Activated T-helper 1 cell treated with anti-CD3 and anti-CD28 coated beads, Interleukin-12 subunit alpha, Interleukin-12 subunit beta, Interleukin-2, Interleukin-4 antibody, amounts not matched to agents 30 ng/mL and 10 ng/mL and 1 ng/mL, durations not matched to agents 14 hours and 24 hours and 36 hours (primary cell): ENCODE measurements at places on chromosomes 1 and 21. TPM values are rescaled to one million over a fixed set of nuclear protein-coding genes. Genes with fewer than 3 reads are reported as not detected.

DNA sequence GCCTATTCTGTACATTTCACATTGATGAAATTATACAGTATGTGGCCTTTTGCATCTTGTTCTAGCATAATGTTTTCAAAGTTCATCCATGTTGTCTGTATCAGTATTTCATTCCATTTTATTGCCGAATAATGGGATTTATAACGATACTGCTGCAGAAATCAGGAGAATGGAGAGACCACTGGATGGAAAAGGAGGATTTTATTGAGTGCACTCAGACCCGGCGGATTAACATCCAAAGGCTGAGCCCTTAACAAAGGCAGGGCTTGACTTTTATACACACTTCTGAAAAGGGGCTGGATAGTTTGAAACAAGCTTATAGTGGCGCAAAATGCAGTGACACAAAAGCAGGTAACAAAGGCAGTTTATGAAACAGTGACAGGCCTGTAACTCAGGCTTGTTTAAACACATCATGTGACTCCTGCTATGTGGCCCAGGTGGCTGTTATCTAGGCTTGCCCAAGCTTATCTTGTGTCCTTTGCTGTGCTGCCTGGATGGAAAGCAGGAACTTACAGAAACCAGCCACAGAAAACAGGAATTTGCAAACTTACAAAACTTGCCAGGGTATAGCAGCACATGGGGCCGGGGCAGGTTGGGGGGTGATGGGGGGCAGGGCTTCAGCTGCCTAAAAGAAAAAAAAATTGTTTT, 32.8 kb upstream of the KCNJ15 start:
- DNase-seq: no peak
- H3K4me3 ChIP-seq: no peak overlapping the region
- H3K27me3 ChIP-seq: peaks cover 1% of the 10 kb centered on the region
- peaks cover 5% of the 10 kb centered on the region for H3K36me3 ChIP-seq

Gene WNT2B
- total RNA-seq: 0.05 and 0.10 TPM in 2 replicates

Gene LCE6A
- not detected in 2 replicates for total RNA-seq

GRCh38 chr1:210418863-210419650, 90.4 kb downstream of the HHAT start:
- H3K27ac ChIP-seq: no peak overlapping the region
- peaks cover 11% of the 10 kb centered on the region for H3K27me3 ChIP-seq
- H3K4me1 ChIP-seq: no peaks in the 10 kb centered on the region
- DNase-seq: no peak
- no peaks in the 10 kb centered on the region for H3K36me3 ChIP-seq

DNA sequence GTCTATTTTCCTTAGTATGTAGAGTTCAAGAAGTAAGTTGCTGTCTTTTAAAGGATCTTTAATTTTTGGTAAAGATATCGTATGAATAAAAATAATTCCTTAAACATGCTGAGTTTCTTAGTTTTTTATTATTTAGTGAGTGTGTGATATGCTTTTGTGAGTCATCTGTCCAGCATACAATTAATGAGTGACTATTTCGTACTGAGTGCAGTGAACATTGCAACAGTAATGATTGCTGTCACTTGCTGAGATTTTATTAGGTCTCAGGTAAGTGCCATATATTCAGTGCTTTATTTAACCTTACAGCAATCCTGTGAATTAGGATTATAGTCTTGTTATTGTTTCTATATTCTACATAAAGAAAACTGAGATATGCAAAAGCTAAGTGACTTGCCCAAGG, 22.6 kb downstream of the MIGA1 start:
- no peak overlapping the region for H3K4me3 ChIP-seq
- no peak for DNase-seq
- no peak overlapping the region for H3K27ac ChIP-seq
- H3K36me3 ChIP-seq: peaks cover 17% of the 10 kb centered on the region
- no peaks in the 10 kb centered on the region for H3K4me1 ChIP-seq
- no peaks in the 10 kb centered on the region for H3K27me3 ChIP-seq

- H3K4me3 ChIP-seq: no peak overlapping the region
- H3K27me3 ChIP-seq: no peaks in the 10 kb centered on the region
- no peak for DNase-seq
Measured at GRCh38 chr1:180800945-180801344, 111.8 kb upstream of the KIAA1614 start.

DNA sequence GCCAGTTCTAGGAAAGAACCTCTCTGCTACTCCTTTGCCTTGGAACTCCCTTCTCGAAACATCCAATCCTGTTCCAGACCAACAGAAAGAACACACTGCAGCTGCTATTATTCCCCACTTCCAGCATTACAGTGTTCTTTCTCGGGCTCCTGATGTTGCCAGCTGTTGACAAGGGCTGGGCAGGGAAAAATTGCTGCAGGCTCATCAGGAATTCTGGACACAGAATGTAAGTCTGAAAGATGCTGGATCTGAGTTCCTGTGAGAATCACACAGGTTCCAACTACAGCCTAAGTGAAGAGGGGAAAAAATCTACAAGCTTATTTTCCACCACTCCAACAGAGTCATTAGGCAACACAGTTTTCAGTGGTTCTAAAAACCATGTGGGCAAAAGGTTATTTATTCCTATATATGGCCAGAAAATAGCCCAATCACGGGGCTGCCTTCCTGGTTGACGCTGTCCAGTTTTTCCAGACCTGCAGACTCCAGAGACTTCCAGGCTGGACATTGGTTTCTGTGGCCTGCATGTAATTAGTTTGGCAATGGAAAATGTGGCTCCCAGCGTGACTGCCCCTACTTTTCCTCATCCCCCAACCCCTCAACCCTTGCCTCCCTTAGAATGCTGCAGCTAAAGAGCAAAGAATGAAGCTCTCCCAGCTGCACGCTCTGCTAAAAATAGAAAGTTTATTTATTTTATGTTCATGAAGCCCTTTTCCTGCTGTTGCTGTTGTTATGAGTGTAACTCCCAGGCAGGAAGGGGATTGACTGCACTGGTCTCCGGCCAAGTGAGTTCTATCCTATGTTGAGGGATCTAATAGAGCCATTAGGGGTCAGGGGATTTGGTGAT, 8.3 kb upstream of the KIAA0040 start:
- no peak for DNase-seq
- peaks cover 27% of the 10 kb centered on the region for H3K4me1 ChIP-seq
- no peak overlapping the region for H3K4me3 ChIP-seq
- no peak overlapping the region for H3K27ac ChIP-seq

Gene SFN
- 0.47 and 0.78 TPM in 2 replicates for total RNA-seq

GRCh38 chr1:89673251-89673650, 40.3 kb downstream of the LRRC8C start:
- H3K27me3 ChIP-seq: no peaks in the 10 kb centered on the region
- peak overlapping the region; percentile 57 for H3K27ac ChIP-seq
- peaks cover 89% of the 10 kb centered on the region for H3K4me1 ChIP-seq
- DNase-seq: no peak
- H3K4me3 ChIP-seq: no peak overlapping the region
- peaks cover 45% of the 10 kb centered on the region for H3K36me3 ChIP-seq

DNA sequence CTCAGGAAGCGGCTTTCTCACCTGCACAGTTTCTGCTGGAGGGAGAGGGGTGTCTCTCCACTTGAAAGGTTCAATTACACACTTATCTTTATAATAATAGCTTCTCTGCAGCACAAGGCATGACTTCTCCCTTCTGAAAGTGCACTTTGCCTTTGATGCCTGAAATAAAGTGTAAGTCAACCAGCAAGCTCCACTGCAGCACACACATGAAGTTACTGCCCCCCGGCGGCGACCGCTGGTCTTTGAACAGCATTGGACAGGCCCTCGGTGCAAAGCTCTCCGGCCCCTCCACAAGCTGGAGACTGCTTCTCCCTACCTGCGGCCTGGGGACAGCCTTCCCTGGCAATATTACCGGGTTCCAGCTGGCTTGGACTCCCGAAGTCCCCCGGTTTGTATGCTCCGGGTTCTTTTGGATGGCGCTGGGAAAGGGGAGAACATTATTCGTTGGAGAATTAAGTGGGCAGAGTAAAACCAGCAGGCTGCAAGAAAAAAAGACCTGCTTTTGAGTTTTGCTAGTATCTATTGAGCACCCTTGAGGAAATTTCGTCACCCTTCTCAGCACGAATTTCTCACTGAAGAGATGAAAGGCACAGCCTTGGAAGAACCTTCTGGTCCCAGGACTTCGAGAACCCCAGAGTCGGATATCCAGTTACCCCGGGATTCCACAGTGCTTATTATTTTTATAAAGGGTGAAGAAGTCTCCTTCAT, 11.8 kb downstream of the RCAN1 start:
- peaks cover 5% of the 10 kb centered on the region for H3K27me3 ChIP-seq
- H3K4me3 ChIP-seq: no peak overlapping the region
- H3K36me3 ChIP-seq: no peaks in the 10 kb centered on the region
- H3K27ac ChIP-seq: no peak overlapping the region

- H3K4me1 ChIP-seq: peaks cover 28% of the 10 kb centered on the region
- H3K27me3 ChIP-seq: peaks cover 8% of the 10 kb centered on the region
- H3K27ac ChIP-seq: peak overlapping the region; percentile 31
- no peaks in the 10 kb centered on the region for H3K36me3 ChIP-seq
- peak; percentile 5 for DNase-seq
- H3K4me3 ChIP-seq: no peak overlapping the region
Measured at GRCh38 chr1:39105841-39106765, 80.0 kb downstream of the NDUFS5 start.

DNA sequence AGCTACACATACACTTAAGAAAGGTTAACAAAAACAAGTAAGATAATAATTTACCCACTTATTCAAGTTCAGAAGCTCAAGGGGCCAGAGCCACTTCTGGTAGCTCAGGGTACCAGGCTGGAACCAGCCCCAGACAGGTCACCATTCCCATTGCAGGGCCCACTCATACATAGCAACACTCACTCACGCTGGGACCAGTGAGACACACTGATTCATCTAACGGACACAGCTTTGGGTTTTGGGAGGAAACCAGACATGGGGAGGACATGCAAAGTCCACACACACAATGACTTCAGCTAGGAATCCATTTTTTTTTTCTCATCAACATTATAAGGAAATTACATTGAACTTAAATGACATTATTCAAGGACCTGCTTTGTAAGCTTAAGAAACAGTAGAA, 169.1 kb downstream of the ZC3H11B start:
- no peak overlapping the region for H3K27ac ChIP-seq
- H3K4me1 ChIP-seq: no peaks in the 10 kb centered on the region
- H3K27me3 ChIP-seq: no peaks in the 10 kb centered on the region
- H3K36me3 ChIP-seq: no peaks in the 10 kb centered on the region
- no peak overlapping the region for H3K4me3 ChIP-seq

DNA sequence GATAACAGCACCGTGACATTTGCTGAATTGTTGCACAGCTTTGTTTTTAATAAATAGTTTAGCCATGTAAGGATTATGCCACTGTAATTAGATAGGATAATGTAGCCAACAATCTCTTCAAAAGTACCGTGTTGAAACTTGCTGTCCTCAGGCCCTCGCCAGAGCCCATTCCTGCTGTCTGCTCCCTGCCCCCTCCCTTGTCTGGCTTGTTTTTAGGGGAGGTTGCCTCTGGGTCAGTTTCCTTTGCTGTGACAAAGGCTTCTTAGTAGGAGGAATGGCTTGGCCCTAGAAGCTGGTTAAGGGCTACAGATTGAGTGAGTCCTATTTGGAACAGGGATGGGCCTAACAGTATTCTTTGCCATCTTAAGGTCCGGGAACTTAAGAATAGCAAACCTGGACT, 107.9 kb downstream of the LMO4 start:
- no peak overlapping the region for H3K4me3 ChIP-seq
- peaks cover 10% of the 10 kb centered on the region for H3K27me3 ChIP-seq
- no peak overlapping the region for H3K27ac ChIP-seq
- H3K4me1 ChIP-seq: peaks cover 11% of the 10 kb centered on the region
- H3K36me3 ChIP-seq: no peaks in the 10 kb centered on the region

GRCh38 chr1:1199961-1200875, 6.2 kb downstream of the TNFRSF18 start:
- DNase-seq: no peak
- H3K36me3 ChIP-seq: peaks cover 17% of the 10 kb centered on the region
- peaks cover 6% of the 10 kb centered on the region for H3K4me1 ChIP-seq
- H3K27ac ChIP-seq: peak overlapping the region; percentile 89
- H3K27me3 ChIP-seq: no peaks in the 10 kb centered on the region
- H3K4me3 ChIP-seq: peak overlapping the region; percentile 68

GRCh38 chr1:213728593-213729536, 258.9 kb upstream of the PROX1 start:
- no peaks in the 10 kb centered on the region for H3K36me3 ChIP-seq
- no peak overlapping the region for H3K4me3 ChIP-seq
- H3K27me3 ChIP-seq: peaks cover 2% of the 10 kb centered on the region
- H3K4me1 ChIP-seq: no peaks in the 10 kb centered on the region
- H3K27ac ChIP-seq: no peak overlapping the region

GRCh38 chr1:76607717-76608116, 259.6 kb upstream of the ST6GALNAC5 start:
- H3K36me3 ChIP-seq: no peaks in the 10 kb centered on the region
- no peaks in the 10 kb centered on the region for H3K4me1 ChIP-seq
- H3K27ac ChIP-seq: no peak overlapping the region
- peaks cover 4% of the 10 kb centered on the region for H3K27me3 ChIP-seq

DNA sequence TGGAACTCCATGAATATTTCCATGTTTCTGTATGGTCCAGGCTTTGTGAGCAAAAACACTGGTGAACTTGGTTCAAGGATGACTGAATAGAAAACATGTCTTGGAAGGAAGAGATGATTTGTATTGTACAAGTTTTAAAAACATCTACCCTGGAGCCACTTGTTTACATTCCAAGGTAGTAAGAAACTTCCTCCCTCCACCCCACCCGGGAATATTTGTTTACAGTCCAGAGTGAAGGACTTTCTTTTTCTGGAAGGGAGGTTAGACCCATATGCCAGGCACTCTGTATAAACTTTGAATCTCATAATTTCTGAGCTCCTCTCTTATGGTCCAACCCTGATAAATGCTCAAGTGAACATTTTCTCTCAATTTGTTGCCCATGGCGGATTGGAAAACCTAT, 323.3 kb upstream of the LYPLAL1 start:
- H3K27me3 ChIP-seq: no peaks in the 10 kb centered on the region
- DNase-seq: no peak
- H3K4me1 ChIP-seq: no peaks in the 10 kb centered on the region
- H3K4me3 ChIP-seq: no peak overlapping the region

DNA sequence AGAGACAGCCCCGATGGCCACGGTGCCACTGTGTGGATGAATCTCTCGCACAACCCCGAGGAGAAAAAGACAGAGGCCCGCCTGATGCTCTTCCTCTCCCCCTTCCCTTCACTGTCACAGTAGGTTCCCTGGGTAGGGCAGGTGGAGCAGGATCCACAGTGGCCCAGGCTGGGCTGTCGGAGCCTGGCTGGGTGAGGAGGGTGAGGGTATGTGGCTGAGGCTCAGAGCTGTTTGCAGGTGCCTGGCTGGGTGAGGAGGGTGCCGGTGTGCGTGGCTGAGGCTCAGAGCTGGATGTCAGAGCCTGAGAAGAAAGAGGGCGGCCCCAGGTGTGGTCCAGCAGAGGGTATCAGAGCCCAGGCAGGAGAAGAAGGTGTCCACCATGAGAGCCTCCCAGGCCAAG, 2.7 kb downstream of the CFAP74 start:
- H3K36me3 ChIP-seq: no peaks in the 10 kb centered on the region
- no peak overlapping the region for H3K4me3 ChIP-seq
- H3K4me1 ChIP-seq: peaks cover 6% of the 10 kb centered on the region
- no peak for DNase-seq

Gene LRRC7
- 0.10 TPM in 1 of 2 replicates, not detected in the other for total RNA-seq
